ENCODE measurements at places on chromosomes 2 and 18.

- no peak for DNase-seq
These were observed at the start of gene SMAD7 for GRCh38 chr18:48950536-48951447. Gene SMAD7, minus strand, starts transcription at chr18:48950965. Its CDS starts 541 bp downstream, at chr18:48950424.

DNA sequence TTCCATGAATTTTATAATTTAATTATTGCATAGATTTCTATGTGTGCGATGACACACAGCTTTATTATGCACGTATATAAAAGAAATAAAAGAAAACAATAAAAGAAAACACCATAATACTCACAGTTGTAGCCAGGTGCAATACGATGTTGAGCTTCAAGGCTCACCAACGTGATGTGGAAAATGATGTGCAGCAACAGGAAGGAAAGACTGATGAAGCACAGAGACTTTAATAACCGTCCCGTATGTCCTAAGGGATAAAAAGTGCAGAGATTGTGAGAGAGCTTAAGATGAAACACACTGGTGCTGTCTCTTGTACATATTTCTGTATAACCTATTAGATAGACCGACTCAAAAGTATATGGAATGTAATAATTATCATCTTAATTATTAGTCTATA is 170.0 kb downstream of the PIEZO2 start:
- no peak for DNase-seq

GRCh38 chr2:239599299-239599698 is 198.5 kb upstream of the HDAC4 start:
- no peak for DNase-seq

DNA sequence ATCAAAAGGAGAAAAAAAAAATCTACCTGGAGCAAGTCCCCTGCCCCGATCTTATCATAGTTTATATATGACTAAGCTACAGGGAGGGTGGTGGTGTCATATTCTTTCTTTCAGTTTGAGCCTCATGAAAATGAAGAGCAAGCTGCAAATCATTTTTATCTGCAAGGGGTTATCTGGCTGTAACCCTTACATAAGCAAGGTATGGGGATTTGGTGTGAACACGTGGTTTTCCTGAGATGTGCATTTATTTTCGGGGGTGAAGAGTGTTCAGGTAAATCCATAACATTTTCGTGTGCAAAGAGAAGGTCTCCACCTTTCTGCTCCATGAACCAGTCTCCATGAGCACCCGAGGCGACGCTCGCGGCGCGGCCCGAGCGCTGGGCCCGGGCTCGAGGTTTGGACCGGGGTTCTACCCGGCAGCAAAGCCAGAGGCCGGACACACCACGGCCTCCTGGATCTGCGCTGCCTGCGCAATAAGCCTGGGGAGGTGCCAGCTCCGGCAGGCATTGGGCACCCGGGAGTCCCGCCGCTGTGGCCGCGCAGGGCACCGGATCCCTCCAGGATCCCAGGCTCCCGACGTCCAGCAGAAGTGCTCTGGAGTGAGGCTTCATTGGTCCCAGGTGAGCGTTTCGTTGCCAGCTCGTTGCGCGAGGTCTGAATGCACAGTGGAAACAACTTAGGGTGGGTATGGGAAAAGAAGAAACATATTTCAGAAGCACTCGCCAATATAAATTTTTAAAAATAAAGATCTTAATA is 36.1 kb upstream of the GPD2 start:
- peak; percentile 31 for DNase-seq

All from activated T-helper 9 cell treated with anti-CD3 and anti-CD28 coated beads, Interleukin-2, amount 50 U/mL, for 16 hours (primary cell).